Activated CD4-positive, CD25-positive, alpha-beta regulatory T cell (primary cell): ENCODE measurements at places on chromosomes 12 and 14.

DNA sequence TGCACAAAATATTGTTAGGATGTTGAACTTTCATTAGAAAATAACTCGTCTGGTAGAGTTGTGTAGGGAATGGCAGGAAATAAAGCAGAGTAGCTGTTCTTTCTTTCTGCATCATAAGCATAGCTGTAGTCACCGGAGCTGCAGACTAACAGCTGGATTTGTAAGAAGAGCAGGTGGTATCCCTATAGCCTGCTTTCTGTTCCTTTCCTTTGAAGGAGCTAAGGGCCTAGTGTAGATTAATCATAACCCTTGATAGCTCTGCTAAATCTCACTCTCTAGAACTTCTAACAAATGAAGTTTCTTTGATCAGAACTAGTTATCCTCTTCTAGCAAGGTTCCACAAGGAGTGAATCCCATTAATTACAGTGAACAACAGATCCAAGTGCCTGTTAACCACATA, 3.5 kb downstream of the LMO3 start:
- no peak for DNase-seq

GRCh38 chr12:56361487-56362129, 1.0 kb downstream of the APOF start:
- DNase-seq, result no peak

- DNase-seq, result no peak
Measured at GRCh38 chr12:115949675-115950074, 327.8 kb downstream of the MED13L start.

DNA sequence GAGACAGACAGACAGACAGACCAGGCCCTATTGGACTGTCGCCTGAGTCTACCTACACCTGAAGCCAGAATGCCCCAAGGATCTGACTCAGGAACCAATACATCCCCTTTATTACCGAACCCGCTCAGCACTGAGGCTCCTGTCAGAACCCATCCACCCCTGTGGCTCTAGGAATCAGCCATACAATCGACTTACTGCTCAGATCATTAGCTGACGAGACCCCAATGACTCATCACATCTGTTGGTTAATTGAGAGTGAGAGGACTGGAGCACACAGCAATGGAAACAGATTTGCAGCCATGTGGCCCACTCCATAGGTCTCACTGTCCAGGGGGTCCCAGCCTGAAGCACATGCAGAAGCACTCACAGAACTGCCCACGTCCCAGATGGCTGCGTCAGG, 15.2 kb downstream of the ITPK1 start:
- no peak for DNase-seq

DNA sequence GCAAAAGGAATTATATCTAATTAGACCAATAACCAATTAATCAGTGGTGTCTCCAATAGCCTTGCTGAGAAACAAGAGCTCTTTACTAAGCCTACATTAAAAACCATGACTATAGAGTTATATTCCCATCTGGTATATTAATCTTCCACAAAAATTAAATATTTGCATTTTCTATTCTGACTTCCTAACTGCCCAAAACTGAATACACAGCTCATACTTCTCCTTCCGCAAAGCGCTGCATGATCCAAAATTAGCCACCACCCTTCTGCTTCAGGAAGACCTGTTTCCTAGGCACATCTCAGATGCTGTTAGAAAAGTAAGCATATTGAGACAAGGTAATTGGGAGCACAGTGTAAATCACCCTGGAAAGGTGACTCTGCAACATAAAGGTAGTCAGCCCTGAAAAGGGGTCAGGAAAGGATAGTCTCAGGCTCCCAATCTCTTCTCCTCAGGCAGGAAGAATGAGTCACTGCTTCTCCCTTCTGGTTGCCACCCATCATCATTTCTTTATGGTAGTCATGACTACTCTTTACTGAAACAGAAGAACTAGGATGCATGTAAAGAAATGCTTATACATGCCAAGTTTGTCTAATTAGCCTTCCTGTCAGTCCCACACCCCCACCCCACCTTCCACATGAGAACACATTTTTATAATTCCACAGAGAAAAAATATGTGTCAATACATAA, 54.3 kb downstream of the PLCZ1 start:
- no peak for DNase-seq

GRCh38 chr12:13345722-13346121, 149.2 kb downstream of the EMP1 start:
- no peak for DNase-seq

GRCh38 chr12:124299628-124300388, 4.9 kb downstream of the RFLNA start:
- DNase-seq, result no peak

- no peak for DNase-seq
Measured at GRCh38 chr12:11661491-11662089, 12.1 kb downstream of the ETV6 start.

- DNase-seq, result no peak
Measured at GRCh38 chr12:117444781-117445180, 83.4 kb upstream of the NOS1 start.

- no peak for DNase-seq
Measured at GRCh38 chr12:33472299-33472698, 32.7 kb upstream of the SYT10 start.

DNA sequence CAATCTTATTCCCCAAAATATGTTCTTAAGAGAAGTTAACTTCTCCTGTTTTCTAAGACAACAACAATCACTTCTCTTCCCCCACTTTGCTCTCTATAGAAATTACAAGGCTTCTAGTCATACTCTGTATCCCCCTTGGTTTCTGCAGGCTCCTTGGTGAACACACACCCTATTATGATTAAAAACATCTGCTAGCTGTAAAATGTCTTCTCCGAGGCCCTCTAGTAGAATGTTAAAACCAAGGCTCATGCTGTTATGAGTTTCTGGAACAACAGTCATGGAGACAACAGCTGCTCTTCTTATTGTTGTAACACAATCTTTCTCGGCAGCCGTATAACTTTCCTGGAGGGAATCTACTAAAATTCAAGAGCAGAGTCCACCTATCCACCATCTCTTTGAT, 397.5 kb upstream of the CCDC196 start:
- no peak for DNase-seq
